ENCODE measurements at places on chromosomes 13 and 19. TPM values are rescaled to one million over a fixed set of nuclear protein-coding genes. Genes with fewer than 3 reads are reported as not detected.

DNA sequence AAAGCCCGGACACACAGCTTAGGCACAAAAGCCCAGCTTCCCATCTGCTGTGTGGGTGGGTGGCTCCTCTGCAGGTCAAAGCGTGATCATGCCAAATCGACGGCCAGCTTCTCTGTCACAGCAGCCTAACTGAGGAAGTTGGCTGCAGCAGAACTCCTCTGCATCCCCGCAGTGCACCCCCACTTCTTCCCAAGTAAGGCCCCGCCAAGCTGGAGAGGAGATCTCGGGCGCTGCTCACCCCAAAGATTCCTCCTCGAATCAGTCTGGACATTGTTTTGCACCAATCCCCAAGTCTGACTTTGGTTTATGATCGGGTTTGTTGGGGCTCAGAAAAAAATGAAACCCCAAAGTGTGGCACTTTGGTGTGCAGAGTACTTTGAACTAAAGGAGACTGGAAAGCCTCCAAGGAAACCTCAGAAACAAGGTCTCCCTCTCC, 19.7 kb upstream of the CPB2 start:
- H3K4me3 ChIP-seq = peak overlapping the region; percentile 5
- peak; percentile 49 for DNase-seq
- H3K27ac ChIP-seq = peak overlapping the region; percentile 76
- H3K27me3 ChIP-seq = no peaks in the 10 kb centered on the region

DBP gene
- total RNA-seq = 12.4 TPM

DNA sequence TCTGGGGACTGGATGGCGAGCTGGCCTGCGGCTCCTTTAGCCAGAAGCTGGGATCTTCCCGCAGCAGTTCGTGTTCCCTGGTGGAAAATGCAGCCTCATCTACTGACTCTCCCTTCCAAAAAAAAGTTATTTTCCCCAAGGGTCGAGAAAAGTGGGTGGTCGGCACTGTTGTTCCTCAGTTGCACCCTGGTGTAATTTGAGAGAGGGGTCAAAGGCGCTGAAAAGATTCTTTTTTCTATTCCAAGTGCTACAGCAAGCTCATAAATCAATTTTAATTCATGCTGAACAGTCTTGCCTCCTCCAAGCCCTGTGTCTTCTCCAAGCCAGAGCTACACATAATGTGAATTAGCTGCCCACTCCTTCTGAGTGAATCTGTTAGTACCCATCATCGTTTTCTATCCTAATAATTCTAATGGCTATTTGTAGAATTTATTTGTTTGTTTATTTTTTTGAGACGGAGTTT, 774 bp downstream of the SLC25A15 start:
- peak overlapping the region; percentile 70 for H3K27ac ChIP-seq
- no peak for DNase-seq
- peaks cover 27% of the 10 kb centered on the region for H3K4me1 ChIP-seq

DNA sequence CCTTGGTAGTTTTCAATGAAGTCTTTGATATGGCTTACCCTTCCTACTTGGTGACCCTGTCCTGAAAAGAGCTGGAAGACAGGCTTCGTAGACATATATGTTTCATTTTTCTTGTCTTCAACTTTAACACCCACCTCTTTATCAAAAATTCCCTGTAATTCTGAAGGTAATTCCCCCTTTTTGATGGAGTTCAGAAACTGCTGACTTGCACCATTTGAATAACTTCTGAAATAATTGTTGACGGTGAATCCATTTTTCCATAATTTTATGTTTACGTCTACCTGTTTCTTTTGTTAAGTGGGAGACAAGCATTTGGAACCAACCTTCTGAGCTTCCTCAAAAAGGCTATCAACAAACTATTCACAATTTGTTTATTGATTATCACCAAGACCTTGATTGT, 14.6 kb upstream of the ZNF177 start:
- H3K27ac ChIP-seq = no peak overlapping the region
- H3K4me1 ChIP-seq = no peaks in the 10 kb centered on the region
- no peak overlapping the region for H3K4me3 ChIP-seq
- H3K27me3 ChIP-seq = no peaks in the 10 kb centered on the region

DNA sequence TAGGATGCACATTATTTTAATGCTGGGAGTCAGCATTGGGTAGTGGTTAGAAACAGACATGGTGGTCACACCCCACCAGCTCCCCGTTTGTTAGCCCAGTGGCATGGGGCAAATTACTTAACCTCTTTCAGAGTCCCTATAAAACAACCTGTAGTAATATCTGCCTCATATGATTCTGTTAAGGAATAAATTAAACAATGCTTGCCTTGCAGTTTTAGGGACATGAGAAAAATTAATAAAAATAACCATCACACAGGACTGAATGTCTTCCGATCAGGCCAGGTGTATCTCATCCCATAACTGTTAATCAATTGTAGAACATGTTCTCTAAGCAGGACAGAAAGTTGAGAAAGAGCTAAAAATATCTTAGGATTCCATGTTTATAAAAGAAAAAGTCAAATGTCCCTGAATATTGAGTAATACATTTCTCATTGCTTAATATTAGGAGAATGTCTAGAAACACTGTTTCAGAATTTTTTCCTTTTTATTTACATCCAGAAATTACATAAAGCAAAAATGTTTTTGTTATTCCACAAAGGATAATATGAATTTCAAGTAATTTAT, 196.5 kb downstream of the GPC6 start:
- no peak overlapping the region for H3K27ac ChIP-seq
- H3K4me3 ChIP-seq = no peak overlapping the region
- no peaks in the 10 kb centered on the region for H3K27me3 ChIP-seq
- no peaks in the 10 kb centered on the region for H3K36me3 ChIP-seq
- H3K4me1 ChIP-seq = no peaks in the 10 kb centered on the region

- H3K4me1 ChIP-seq = peaks cover 4% of the 10 kb centered on the region
- peak within 1 kb of the TSS; percentile 56 for H3K4me3 ChIP-seq
- DNase-seq = peak; percentile 30
- peaks cover 3% of the 10 kb centered on the region for H3K36me3 ChIP-seq
- no peak within 1 kb of the TSS for H3K27ac ChIP-seq
Measured at GRCh38 chr13:96053003-96053703, at the start of gene UGGT2. Gene UGGT2 (minus strand): TSS chr13:96053401. CDS start chr13:96053312, 89 bp downstream.

- peaks cover 22% of the 10 kb centered on the region for H3K4me1 ChIP-seq
- no peak overlapping the region for H3K4me3 ChIP-seq
- no peak overlapping the region for H3K27ac ChIP-seq
- H3K27me3 ChIP-seq = peaks cover 71% of the 10 kb centered on the region
- no peak for DNase-seq
- peaks cover 3% of the 10 kb centered on the region for H3K36me3 ChIP-seq
Measured at GRCh38 chr13:52852444-52852843, 4.0 kb upstream of the PCDH8 start.

DNA sequence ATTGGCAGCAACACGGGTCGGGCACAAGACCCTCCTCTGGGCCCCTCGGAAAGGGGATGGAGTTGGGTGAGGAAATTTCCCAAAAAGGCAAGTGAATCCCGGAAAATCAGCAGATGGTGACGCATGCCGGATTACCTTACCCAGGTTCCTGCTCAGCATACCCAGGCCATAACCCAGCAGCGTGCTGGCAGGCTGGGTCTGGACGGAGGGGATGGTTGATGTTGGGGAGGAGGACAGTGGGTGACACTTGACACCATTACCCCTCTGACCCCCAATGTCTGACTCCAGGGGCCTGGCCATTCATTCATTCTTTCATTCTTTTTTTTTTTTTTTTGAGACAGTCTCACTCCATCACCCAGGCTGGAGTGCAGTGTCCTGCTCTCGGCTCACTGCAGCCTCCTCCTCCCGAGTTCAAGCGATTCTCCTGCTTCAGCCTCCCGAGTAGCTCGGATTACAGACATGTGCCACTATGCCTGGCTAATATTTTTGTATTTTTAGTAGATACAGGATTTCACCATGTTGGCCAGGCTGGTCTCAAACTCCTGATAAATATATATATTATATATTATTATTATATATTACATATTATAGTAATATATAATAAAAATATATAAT, 799 bp downstream of the PVR start:
- H3K4me3 ChIP-seq = peak overlapping the region; percentile 81
- H3K27ac ChIP-seq = no peak overlapping the region
- peaks cover 4% of the 10 kb centered on the region for H3K4me1 ChIP-seq
- H3K36me3 ChIP-seq = no peaks in the 10 kb centered on the region
- DNase-seq = peak; percentile 43

ZSCAN1 gene
- not detected for total RNA-seq

SPACA4 gene
- not detected for total RNA-seq

- H3K4me3 ChIP-seq = no peak overlapping the region
- peaks cover 3% of the 10 kb centered on the region for H3K4me1 ChIP-seq
- no peaks in the 10 kb centered on the region for H3K36me3 ChIP-seq
- no peak overlapping the region for H3K27ac ChIP-seq
Measured at GRCh38 chr13:39816936-39817335, 161.5 kb downstream of the COG6 start.

FLT1 gene
- 27.4 TPM for total RNA-seq

DNA sequence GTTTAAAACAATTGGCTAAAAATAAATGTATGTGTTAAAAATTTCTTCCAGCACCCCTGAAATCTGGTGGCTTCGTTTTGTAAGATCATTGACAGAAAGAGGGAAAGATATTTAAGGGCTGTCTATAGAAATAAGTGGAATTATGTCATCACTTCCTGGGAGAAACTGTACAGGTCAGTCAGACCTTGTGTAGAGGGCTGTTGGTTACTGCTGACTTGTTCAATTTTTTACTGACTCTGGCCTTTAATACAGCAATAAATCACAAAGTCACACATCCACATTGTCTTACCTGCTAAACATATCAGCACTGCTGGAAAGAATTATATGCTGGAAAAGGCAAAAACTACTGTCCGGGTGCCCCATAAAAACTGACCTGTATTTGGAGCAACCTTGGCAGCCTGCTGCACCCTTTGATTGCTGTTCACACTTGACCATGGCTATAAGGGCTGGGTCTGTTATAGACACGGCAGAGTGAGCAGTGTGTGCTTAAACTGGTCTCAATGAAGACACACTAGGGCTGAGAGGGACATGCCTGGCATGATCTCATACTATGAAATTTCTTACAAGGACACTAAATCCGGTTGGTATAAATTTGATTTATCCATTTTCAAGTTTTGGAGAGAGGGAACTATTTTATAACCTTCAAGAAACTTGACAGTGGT, 162.1 kb downstream of the NHLRC3 start:
- H3K27ac ChIP-seq = no peak overlapping the region
- H3K36me3 ChIP-seq = no peaks in the 10 kb centered on the region
- no peak overlapping the region for H3K4me3 ChIP-seq
- no peaks in the 10 kb centered on the region for H3K27me3 ChIP-seq
- DNase-seq = no peak

RUBCNL gene
- total RNA-seq = 1.0 TPM

GRCh38 chr13:29761160-29761559, 89.3 kb downstream of the UBL3 start:
- H3K4me3 ChIP-seq = no peak overlapping the region
- peaks cover 3% of the 10 kb centered on the region for H3K36me3 ChIP-seq
- H3K27ac ChIP-seq = no peak overlapping the region
- peaks cover 31% of the 10 kb centered on the region for H3K4me1 ChIP-seq
- no peaks in the 10 kb centered on the region for H3K27me3 ChIP-seq

PSG11 gene
- not detected for total RNA-seq

GRCh38 chr19:47471733-47472457, at the start of gene SLC8A2:
Gene SLC8A2 (minus strand): TSS chr19:47471893. CDS start chr19:47466403, 5,490 bp downstream.
- peak; percentile 82 for DNase-seq
- H3K4me3 ChIP-seq = no peak within 1 kb of the TSS
- peaks cover 46% of the 10 kb centered on the region for H3K27me3 ChIP-seq
- H3K27ac ChIP-seq = no peak within 1 kb of the TSS
- H3K36me3 ChIP-seq = no peaks in the 10 kb centered on the region

DNA sequence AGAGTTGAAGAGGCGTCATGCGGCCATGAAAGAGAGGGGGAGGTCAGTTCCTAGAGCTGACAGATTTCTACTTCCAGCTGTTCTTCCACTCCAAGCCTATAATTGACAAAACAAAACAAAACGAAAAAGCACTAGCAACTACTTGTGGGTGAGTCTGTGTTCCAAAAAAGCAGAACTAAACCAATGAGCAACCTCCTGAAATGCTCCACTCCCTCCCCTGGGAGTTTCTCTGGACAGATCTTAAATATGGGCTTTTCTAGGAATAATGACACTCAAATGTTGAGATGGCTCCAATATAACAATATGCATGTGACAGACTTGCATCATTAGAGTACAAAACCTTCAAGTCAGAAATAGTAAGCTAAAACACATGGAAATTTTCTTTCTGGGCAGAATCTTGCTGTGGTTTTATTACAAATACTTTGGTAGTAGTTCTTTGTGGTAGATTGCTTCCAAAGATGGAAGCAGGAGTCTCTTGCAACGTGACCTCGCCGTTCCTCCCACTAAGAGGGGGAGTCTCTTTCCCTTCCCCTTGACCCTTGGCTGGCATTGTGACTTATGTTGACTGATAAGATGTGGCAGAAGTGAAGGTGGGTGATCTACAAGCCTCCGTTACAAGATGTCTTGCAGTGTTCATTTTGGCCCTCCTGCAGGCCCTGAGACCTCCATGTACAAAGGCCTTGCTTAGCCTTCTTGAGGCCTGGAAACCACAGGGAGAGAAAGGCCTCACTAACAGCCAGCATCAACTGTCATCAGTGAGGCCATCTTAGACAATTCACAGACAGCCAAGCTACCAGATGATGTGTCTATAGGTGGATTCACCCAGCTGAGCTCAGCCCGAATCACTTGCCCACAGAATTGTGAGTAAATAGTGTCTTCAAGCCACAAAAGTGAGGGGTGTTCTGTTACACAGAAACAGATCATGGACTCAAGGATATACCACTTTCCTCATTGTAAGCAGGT, 173.1 kb upstream of the RFC3 start:
- H3K4me1 ChIP-seq = peaks cover 41% of the 10 kb centered on the region
- H3K27ac ChIP-seq = peak overlapping the region; percentile 43
- H3K36me3 ChIP-seq = no peaks in the 10 kb centered on the region
- DNase-seq = peak; percentile 42

DNA sequence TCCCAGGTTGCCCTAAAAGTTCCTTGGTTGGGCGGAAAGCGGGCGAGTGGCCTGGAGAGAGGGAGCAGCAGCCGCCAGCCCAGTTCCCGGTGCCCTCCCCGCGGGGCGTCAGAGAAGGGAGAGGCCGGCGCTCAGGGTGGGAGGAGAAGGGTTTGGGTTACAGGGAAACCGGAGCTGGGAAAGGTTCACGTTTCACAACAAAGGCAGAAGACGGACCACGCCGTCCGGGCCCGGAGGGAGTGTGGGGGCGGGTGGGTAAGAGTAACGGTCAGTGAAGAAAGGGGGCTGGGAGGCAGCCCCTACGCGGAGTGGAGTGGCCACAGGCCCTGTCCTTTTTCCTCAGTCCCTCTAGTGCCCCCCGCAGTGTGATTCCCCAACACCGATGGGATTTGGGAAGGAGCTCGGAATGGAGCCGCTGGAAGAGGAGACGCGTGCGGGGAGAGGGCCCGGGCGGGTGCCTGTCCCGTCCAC, 1.6 kb downstream of the SIX5 start:
- H3K36me3 ChIP-seq = peaks cover 3% of the 10 kb centered on the region
- no peak for DNase-seq
- peaks cover 10% of the 10 kb centered on the region for H3K27me3 ChIP-seq

All from activated CD4-positive, alpha-beta T cell treated with anti-CD3 and anti-CD28 coated beads for 36 hours (primary cell).